AG10803 (cell line): ENCODE measurements at places on chromosomes 7 and 10.

- DNase-seq: no peak
These were observed 43.1 kb upstream of the PHF14 start for GRCh38 chr7:10930551-10930950.

GRCh38 chr7:24786306-24786705, 29.0 kb upstream of the GSDME start:
- peak; percentile 43 for DNase-seq

GRCh38 chr7:6614953-6615722, at the start of gene ZNF853:
Gene ZNF853 (plus strand): TSS chr7:6615610. CDS start chr7:6616175, 565 bp downstream.
- DNase-seq: no peak

- DNase-seq: no peak
These were observed 125.4 kb upstream of the PPP2R2D start for GRCh38 chr10:131775433-131775832.

- no peak for DNase-seq
These were observed 97.3 kb upstream of the MPP7 start for GRCh38 chr10:28400176-28400575.

GRCh38 chr7:22653951-22654350, 73.0 kb upstream of the IL6 start:
- no peak for DNase-seq

DNA sequence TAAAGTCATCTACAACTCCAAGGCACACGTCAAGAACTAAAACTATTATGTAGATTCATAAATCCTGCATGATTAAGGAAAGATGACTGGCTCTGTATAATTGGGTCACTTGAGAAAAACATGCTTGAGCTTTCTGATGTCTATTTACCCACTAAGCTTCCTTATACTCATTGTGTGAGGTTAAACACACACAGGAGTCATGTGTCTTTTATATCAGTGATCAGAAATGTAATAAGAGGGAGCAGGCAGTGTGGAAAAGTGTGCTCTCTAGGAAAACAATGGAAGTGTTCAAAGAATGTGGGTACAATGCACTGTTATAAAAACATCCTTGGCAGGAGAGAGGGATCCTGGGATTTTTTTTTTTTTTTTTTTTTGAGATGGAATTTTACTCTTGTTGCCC, 108.6 kb upstream of the ARID5B start:
- no peak for DNase-seq

- no peak for DNase-seq
These were observed 3.7 kb downstream of the FAM3C start for GRCh38 chr7:121392277-121393004.

DNA sequence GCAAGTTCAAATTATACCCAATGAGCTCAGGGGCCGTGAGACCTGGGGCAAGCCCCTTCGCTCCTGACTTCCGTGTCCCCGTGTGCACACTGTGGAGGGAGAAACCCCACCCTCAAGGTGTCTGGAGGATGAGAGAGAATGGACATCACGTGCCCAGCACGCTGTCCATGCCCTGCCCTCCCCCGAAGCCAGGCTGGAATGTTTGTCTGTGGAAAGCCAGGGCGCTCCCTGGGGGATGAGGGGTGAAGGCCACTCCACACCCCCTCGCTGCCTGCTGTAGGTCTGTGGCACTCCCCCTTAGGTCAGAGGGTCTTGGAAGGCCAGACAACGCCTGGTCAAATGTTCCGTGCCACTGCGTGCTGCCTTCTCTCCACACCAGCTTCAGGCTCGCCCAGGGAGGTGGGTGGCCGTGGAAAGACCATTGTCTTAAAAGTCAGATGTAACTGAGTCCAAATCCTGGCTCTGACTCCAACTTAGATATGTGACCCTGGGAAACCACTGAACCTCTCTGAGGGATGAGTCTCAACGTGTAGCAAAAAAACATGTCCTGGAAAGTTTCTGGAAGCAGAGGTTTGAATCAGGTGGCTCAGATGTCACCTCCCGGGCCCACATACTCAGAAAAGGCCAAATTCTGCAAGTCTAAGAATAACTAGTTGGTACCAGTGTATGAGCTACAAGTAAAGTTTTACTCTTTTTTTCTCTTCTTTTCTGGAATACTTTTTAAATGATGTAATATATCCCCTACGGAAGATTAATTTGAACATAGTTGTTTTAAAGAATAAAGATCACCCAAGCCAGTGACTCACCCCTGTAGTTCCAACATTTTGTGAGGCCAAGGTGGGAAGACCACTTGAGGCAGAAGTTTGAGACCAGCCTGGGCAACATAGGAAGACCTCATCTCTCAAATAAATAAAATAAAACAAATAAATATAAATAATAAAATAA, 24.9 kb downstream of the RCC1L start:
- DNase-seq: peak; percentile 26

GRCh38 chr7:42233695-42234331, 3.2 kb downstream of the GLI3 start:
- DNase-seq: peak; percentile 48

- DNase-seq: no peak
These were observed 16.3 kb downstream of the TES start for GRCh38 chr7:116226664-116227063.
